ENCODE measurements at places on chromosomes 7 and 10. TPM values are rescaled to one million over a fixed set of nuclear protein-coding genes. Genes with fewer than 3 reads are reported as not detected.

DNA sequence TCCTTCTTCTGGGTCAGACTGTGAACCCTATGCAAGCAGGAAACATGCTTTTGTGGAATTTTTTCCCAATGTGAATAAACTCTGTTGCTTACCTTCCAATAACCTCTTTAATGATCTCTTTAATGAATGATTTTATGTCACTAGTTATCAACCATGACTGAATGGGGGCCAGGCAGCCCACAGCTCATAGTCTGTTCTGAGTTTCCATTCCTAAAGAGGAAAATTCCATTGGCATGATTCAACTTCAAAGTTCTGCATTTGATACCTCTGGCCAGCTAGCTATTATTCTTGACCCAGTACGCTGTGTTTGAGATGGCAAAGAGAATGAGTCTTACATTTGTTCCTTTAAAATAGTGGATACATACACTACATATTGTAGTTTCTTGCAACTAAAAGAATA, 867.8 kb upstream of the CELF2 start:
- no peak for DNase-seq

GRCh38 chr7:11750191-11750590, 81.8 kb downstream of the THSD7A start:
- no peak for DNase-seq

DNA sequence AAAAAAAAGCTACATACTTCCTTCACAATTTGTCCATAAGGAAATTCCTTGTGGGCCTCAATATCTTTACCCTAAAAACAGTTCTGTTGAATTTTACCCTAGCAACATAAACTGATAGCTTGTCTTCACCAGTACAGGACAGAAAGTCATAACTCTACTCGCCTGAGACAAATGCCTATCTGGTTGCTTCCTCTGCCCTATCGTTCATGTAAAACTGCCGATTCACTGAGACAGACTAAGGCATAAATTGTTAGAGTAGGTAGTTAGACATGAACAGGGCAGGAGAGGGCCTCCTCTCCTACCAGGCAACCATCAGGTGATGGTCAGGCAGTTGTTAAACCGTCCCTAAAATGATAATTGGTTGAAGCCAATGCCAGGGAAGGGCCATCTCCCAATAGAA, 25.0 kb downstream of the IFIT3 start:
- DNase-seq = no peak

GRCh38 chr7:155814316-155815276, 2.3 kb upstream of the SHH start:
- DNase-seq = no peak

- DNase-seq = no peak
These were observed 47.8 kb downstream of the NRCAM start for GRCh38 chr7:108408296-108408991.

DNA sequence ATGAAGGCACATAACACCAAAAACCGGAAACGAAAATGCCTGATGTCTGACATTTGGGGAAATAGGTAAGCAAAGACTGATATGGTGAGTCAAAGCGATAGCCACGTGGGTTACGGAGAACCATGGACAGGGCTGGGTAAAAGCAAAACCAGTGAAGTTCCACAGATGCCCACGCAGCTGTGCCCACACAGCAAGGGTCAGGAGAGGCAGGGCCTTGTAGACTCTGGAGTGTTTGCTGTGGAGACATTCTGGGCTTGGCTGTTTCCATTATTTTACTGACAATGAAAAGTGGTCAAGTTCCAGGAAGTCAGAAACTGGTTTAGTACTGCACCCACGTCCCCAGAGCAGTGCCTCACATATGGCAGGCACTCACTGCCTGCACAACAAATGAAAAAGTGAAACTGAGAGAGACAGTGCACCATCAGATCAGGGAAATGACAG, 148.7 kb downstream of the ZMYND11 start:
- DNase-seq = no peak

The SORBS1 gene
- 1,659 TPM for total RNA-seq

DNA sequence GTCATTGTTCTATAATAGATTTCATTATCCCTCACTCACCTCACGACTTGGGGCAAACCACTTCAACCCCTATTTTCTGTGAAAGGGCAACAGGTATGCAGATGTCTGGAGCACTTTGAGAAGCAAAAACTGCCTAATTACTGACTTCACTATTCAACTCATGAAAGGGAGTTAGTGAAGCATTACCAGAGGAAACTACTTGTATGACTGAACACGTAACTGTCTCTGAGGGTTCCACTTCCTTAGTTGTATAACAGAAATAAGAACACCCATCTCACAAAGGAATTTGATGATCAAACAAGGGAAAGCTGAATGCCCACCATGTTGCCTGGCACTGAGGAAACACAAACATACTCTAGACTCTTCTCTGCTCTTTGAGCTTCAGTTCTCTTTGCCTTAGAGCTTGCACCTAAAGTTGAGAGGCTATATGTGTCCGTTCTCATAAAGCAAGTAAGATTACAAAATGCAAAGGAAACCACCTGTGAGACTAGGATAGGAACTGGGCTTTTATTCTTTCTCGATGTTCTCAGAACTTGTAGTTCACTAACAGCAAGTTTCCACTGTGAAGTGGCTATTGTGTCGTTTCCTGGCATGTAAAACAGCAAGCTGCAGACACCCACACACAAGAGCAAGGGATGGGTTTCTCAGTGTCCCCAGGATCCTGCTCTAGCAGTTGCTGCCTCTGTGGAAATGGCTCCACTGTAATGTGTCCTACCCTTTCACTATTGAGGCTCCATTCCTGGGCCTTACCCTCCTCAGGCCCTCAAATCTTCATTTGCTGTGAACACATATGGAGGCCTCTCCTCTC, 2.6 kb downstream of the TMEM243 start:
- DNase-seq = no peak

DNA sequence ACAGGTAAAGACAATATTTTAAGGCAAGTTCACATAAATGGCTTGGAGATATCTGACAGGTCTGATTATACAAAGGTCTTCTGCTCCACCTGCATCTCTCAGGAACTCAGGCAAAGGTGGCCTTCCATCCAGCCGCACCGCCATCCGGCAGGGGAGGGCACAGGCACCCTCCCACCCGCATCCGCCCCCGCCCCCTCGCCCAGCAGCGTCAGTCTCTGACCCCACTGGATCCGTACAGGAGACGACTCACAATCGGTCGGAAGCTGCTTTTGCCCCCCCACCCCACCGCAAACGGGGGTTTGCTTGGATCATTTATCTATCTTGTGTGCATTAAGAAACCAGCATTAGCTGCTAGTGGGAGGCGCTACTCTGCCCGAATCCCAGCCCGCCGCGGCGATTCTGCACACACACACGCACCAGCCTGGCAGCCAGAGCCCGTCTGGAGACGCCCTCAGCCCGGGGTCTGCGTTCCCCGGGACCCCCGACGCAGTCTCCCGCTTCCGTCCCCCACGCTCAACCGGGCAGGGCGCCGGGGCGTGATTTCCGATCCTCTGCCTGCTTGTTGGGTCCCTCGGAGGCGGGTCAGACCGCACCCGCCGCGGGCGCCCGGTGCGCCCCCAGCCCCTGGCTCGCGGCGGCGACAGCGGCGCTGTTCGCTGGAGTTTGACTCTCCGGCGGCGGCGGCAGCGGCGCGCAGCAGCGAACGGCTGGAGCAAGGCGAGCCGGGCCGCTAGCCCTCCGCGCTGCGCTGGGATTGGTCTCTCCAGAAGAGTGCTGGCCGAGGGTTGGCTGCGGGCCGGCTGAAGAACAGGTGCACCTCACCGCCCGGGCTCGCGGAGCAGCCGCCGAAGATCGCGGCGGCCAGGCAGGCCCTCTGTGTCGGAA, 820 bp upstream of the NRG3 start:
- no peak for DNase-seq

All from thoracic aorta (tissue), 2 donors.